ENCODE measurements at places on chromosomes 1 and 21. TPM values are rescaled to one million over a fixed set of nuclear protein-coding genes. Genes with fewer than 3 reads are reported as not detected.

- H3K27me3 ChIP-seq: no peaks in the 10 kb centered on the region
- peaks cover 5% of the 10 kb centered on the region for H3K36me3 ChIP-seq
- H3K27ac ChIP-seq: peak overlapping the region; percentile 14
- no peak overlapping the region for H3K4me3 ChIP-seq
- H3K4me1 ChIP-seq: peaks cover 36% of the 10 kb centered on the region
Observed at GRCh38 chr21:36859744-36860501, 106.5 kb downstream of the HLCS start.

- no peaks in the 10 kb centered on the region for H3K27me3 ChIP-seq
- H3K36me3 ChIP-seq: peaks cover 13% of the 10 kb centered on the region
- peak overlapping the region; percentile 66 for H3K27ac ChIP-seq
- peak overlapping the region; percentile 65 for H3K4me3 ChIP-seq
Observed at GRCh38 chr1:35452106-35452774, 105.0 kb downstream of the KIAA0319L start.

GRCh38 chr21:41611966-41612606 is 104.1 kb upstream of the TMPRSS2 start:
- no peak overlapping the region for H3K27ac ChIP-seq
- H3K36me3 ChIP-seq: no peaks in the 10 kb centered on the region
- H3K27me3 ChIP-seq: peaks cover 42% of the 10 kb centered on the region
- H3K4me3 ChIP-seq: no peak overlapping the region

DNA sequence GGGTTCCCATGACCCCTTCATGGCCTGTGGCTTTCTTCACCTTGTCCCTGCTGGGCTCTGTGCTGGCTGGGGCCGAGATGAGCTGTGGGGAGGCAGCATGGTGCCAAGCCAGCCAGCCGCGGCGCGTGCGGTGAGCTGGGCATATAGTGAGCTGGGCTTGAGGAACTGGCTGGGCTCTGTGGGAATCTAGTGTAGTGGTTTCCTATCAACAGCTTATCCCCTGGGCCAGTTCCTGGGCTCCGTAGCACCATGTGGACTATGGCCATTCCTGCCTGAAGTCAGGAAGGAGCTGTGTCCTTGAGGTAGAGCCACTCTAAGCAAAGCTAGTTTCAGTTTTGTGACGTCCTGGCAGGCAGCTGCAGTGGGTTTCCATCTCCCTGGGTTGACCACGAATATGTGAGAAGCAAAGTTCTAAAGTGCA is 1.8 kb downstream of the NCMAP start:
- H3K27me3 ChIP-seq: peaks cover 22% of the 10 kb centered on the region
- H3K36me3 ChIP-seq: no peaks in the 10 kb centered on the region
- H3K4me1 ChIP-seq: peaks cover 22% of the 10 kb centered on the region
- no peak overlapping the region for H3K27ac ChIP-seq
- no peak overlapping the region for H3K4me3 ChIP-seq
- no peak for DNase-seq

DNA sequence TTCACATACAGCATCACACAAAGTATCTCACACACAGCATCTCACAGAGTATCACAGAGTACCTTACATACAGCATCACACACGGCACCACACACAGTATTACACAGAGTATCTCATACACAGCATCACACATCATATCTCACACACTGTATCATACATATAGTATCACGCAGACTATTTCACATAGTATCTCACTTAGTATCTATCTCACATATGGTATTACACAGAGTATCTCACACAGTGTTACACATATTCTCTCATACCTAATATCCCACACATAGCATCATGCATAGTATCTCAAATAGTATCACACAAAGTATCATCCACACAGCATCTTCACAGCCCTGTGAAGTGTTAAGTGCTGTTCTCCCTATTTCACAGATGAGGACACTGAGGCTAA is 121.5 kb upstream of the RAB4A start:
- H3K27me3 ChIP-seq: peaks cover 9% of the 10 kb centered on the region
- H3K36me3 ChIP-seq: no peaks in the 10 kb centered on the region
- H3K4me3 ChIP-seq: no peak overlapping the region
- H3K27ac ChIP-seq: no peak overlapping the region
- no peak for DNase-seq

DNA sequence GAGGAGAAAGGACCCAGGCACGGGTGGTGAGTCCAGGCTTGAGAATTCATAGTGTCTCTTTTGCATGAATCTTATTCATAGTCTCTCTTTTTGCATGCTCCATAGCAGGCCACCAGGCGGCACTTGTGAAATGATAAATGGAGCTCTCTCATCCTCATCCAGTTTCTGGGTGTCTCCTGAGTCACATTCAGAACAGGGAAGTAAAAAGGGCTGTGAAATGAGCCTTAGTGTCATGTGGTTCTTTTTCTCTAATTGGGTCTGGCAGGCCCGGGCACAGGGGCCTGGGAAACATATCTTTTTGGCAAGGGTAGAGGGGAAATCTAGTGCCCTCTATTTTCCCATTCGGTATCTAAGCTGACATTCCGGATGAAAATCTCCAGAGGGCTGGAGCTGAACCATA is 19.1 kb upstream of the NCF2 start:
- no peak overlapping the region for H3K27ac ChIP-seq
- H3K36me3 ChIP-seq: no peaks in the 10 kb centered on the region
- peaks cover 4% of the 10 kb centered on the region for H3K4me1 ChIP-seq
- H3K4me3 ChIP-seq: no peak overlapping the region

Gene NBPF10
- total RNA-seq: 2.3 TPM
